ENCODE measurements at places on chromosomes 16 and 17.

- DNase-seq: no peak
- no peaks in the 10 kb centered on the region for H3K36me3 ChIP-seq
- H3K4me3 ChIP-seq: no peak overlapping the region
- H3K4me1 ChIP-seq: no peaks in the 10 kb centered on the region
- no peak overlapping the region for H3K27ac ChIP-seq
These were observed 6.4 kb downstream of the SHISA9 start for GRCh38 chr16:12907670-12908233.

DNA sequence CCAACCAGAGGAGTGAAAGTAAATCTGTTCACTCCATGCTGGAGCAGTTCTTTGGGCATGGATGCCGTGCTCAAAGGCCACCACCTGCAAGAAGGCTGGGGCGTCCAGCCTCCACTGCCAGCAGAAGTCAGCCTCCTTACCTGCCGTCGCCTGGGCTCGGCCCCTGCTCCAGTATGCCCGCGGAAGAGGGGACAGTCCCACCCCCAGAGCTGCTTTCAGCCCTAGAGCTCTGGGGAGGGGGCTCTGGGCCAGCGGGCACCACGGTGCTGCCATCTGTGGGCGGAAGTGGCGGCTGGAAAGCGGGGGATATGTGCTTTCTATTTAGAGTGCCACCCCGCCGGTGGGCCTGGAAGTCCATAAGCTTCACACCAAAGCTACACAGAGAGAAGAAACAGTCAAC, 75.9 kb downstream of the ARHGAP17 start:
- no peak overlapping the region for H3K27ac ChIP-seq
- no peaks in the 10 kb centered on the region for H3K4me1 ChIP-seq
- no peak for DNase-seq
- H3K36me3 ChIP-seq: peaks cover 70% of the 10 kb centered on the region

DNA sequence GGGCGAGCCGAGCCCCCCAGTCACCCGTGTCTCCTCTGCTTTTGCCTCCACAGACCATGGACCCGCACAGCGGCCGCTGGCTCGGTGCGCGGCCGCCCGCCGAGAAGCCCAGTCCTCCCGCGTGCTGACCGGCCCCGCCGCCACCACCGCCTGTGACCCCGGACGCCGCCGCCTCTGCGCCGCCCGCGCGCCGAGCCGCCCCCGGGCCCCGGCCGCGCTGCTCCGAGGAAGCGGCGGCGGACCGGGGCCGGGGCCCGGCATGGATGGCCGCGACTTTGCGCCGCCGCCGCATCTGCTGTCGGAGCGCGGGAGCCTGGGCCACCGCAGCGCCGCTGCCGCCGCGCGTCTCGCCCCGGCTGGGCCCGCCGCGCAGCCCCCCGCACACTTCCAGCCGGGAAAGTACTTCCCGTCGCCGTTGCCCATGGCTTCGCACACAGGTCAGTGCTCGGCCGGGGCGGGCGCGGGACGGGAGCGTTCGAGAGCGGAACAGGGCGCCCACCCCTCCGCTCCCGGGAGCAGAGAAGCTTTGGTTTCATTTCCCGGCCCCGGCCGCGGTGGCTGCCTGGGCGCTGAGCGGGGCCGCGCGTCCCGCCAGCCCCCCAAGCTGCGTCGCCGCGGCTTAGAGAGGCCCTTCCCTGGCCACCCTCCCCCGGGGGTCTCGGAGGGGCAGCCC, 4.4 kb downstream of the BAHCC1 start:
- no peak for DNase-seq
- H3K4me1 ChIP-seq: peaks cover 17% of the 10 kb centered on the region
- H3K27me3 ChIP-seq: peaks cover 85% of the 10 kb centered on the region
- peak overlapping the region; percentile 55 for H3K4me3 ChIP-seq

- H3K27ac ChIP-seq: no peak overlapping the region
- H3K4me1 ChIP-seq: no peaks in the 10 kb centered on the region
These were observed 76.5 kb downstream of the NETO2 start for GRCh38 chr16:47067203-47067602.

DNA sequence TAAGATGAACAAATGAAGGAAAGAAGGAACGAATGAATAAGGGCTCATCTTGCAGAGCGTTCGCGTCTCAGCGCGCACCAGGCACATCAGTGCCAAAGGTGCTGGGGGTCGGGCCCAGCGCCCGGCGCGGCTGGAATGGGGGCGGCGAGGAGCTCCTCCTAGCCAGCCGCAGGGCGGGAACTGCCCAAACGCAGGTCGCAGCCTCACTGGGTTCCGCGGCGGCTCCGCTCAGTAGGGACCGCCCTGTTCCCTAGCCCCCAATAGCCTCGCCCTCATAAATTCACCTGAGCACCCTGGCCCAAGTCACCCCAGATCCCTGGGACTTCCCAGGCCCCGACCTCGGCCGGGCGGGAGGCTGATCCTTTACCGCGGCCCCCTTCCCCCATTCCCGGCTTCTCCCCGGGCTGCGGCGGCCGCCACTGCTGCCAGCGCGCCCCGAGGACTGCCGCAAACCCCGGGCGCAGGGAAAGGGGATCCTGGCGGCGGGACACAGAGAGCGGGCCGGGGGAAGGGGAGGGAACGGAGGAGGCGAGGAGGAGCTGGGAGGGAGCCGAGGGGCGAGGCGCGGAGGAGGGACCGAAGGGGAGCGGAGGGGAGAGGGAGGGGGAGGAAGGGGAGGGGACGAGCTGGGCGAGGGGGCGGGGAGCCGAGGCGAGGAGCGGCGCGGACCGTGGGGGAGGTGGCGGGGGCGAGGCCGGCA, 377 bp upstream of the CRHR1 start:
- no peaks in the 10 kb centered on the region for H3K4me1 ChIP-seq
- no peak for DNase-seq
- H3K4me3 ChIP-seq: peak overlapping the region; percentile 12
- peaks cover 71% of the 10 kb centered on the region for H3K27me3 ChIP-seq
- no peak overlapping the region for H3K27ac ChIP-seq
- H3K36me3 ChIP-seq: no peaks in the 10 kb centered on the region

GRCh38 chr17:51118330-51119195, 2.1 kb downstream of the SPAG9 start:
- peaks cover 17% of the 10 kb centered on the region for H3K4me1 ChIP-seq
- DNase-seq: peak; percentile 30
- H3K4me3 ChIP-seq: no peak overlapping the region
- H3K27ac ChIP-seq: peak overlapping the region; percentile 90
- H3K36me3 ChIP-seq: no peaks in the 10 kb centered on the region

DNA sequence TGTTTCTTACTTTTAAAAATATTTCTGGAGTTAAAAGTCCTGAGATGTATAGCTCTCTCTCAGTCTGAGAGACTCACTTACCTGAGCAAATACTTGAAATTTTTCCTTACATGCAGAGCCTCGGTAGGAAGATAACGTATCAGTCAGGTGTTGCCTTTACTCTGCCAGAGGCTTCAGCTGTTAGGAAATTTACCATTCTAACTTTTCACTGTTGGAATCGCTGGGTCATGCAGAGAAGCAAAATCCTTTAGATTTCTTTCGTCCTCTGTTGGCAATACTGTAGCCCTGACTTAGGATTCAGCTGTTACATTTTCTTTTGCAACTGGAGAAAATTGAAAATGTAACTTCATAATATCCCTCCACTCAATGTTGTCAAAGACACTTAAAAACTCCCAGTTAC, 20.0 kb upstream of the KCNJ16 start:
- H3K27me3 ChIP-seq: no peaks in the 10 kb centered on the region
- H3K4me1 ChIP-seq: no peaks in the 10 kb centered on the region
- H3K36me3 ChIP-seq: no peaks in the 10 kb centered on the region

DNA sequence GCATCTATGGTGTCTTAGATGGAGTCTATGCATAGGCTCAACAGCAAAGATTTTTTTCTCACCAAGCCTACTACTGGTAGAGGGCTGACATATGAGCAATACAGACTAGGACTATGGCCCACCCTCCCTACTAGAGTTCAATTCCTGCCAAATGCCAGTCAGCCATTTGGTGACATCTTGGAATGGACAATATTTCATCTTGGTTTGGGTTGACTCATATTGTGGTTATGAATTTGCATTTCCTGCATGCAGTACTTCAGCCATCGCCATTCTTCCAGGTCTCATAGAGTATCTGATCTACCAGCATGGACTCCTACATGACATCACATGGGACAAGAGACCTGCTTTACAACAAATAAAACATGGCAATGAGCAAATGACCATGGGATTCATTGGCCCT, 778.1 kb upstream of the SOX9 start:
- no peaks in the 10 kb centered on the region for H3K27me3 ChIP-seq
- H3K4me3 ChIP-seq: no peak overlapping the region
- DNase-seq: no peak
- no peaks in the 10 kb centered on the region for H3K36me3 ChIP-seq

- H3K4me3 ChIP-seq: no peak overlapping the region
- H3K4me1 ChIP-seq: no peaks in the 10 kb centered on the region
- no peaks in the 10 kb centered on the region for H3K27me3 ChIP-seq
- DNase-seq: no peak
These were observed 14.8 kb downstream of the TRAF4 start for GRCh38 chr17:28758411-28759121.

- no peaks in the 10 kb centered on the region for H3K36me3 ChIP-seq
- H3K4me3 ChIP-seq: no peak overlapping the region
- no peak overlapping the region for H3K27ac ChIP-seq
- DNase-seq: no peak
- H3K27me3 ChIP-seq: no peaks in the 10 kb centered on the region
These were observed 148.2 kb upstream of the GOT2 start for GRCh38 chr16:58882292-58882691.

- no peaks in the 10 kb centered on the region for H3K36me3 ChIP-seq
- H3K27me3 ChIP-seq: no peaks in the 10 kb centered on the region
- no peak overlapping the region for H3K27ac ChIP-seq
- no peak for DNase-seq
- H3K4me3 ChIP-seq: no peak overlapping the region
These were observed 29.9 kb upstream of the OR1G1 start for GRCh38 chr17:3157218-3157617.

- H3K4me3 ChIP-seq: no peak overlapping the region
- H3K36me3 ChIP-seq: peaks cover 96% of the 10 kb centered on the region
- DNase-seq: no peak
- H3K27ac ChIP-seq: no peak overlapping the region
- no peaks in the 10 kb centered on the region for H3K27me3 ChIP-seq
These were observed 17.7 kb upstream of the ITGB4 start for GRCh38 chr17:75703591-75703990.

DNA sequence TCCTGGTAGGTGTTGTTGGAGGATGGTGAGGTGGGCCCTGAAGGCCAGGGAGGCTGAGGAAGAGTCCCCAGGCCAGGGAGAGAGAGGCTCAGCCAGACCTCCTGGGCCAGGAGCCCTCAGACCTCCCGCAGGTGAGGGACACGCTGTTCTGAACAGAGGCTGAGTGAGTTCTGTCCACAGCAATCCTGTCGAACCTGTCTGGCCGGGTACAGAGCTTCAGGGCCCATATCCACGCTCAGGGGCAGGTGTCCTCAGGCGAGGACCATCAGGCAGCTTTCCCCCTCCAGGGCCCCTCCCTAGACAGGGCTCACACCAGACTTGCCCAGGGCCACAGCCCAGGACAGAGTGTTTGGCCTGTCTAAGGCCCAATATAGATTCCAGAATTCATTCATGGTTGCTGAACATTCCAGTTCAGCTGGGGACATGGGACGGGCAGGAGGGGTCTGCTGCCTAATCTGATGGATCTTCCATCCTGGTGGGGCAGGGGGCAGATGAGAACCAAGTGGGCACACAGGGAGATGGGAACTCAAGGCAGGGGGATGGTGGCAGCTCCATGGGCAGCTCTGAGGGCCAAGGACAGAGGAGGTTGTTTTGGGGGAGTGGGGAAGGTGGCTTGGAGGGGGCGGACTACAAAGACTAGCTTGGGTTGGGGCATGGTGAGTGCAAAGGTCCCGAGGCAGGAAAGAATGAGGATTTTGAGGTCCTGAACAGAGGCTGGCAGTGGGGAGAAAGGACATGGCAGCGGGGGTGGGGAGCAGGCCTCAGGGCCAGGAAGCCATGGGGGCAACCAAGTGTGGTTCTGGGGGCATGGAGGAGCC, 23.4 kb upstream of the MPRIP start:
- no peak for DNase-seq
- H3K36me3 ChIP-seq: no peaks in the 10 kb centered on the region
- no peak overlapping the region for H3K4me3 ChIP-seq
- H3K4me1 ChIP-seq: peaks cover 35% of the 10 kb centered on the region
- H3K27me3 ChIP-seq: no peaks in the 10 kb centered on the region
- no peak overlapping the region for H3K27ac ChIP-seq

- H3K27me3 ChIP-seq: no peaks in the 10 kb centered on the region
- no peak overlapping the region for H3K4me3 ChIP-seq
- H3K4me1 ChIP-seq: peaks cover 75% of the 10 kb centered on the region
- no peak overlapping the region for H3K27ac ChIP-seq
- DNase-seq: no peak
These were observed 52.4 kb downstream of the CYTH1 start for GRCh38 chr17:78729641-78730040.

GRCh38 chr16:3859889-3860288, 20.6 kb downstream of the CREBBP start:
- no peak for DNase-seq
- no peak overlapping the region for H3K27ac ChIP-seq
- H3K27me3 ChIP-seq: no peaks in the 10 kb centered on the region
- H3K36me3 ChIP-seq: peaks cover 4% of the 10 kb centered on the region
- no peak overlapping the region for H3K4me3 ChIP-seq
- peaks cover 2% of the 10 kb centered on the region for H3K4me1 ChIP-seq

- no peak overlapping the region for H3K27ac ChIP-seq
- DNase-seq: no peak
- no peak overlapping the region for H3K4me3 ChIP-seq
These were observed 7.1 kb downstream of the MCRIP1 start for GRCh38 chr17:81825841-81826466.

DNA sequence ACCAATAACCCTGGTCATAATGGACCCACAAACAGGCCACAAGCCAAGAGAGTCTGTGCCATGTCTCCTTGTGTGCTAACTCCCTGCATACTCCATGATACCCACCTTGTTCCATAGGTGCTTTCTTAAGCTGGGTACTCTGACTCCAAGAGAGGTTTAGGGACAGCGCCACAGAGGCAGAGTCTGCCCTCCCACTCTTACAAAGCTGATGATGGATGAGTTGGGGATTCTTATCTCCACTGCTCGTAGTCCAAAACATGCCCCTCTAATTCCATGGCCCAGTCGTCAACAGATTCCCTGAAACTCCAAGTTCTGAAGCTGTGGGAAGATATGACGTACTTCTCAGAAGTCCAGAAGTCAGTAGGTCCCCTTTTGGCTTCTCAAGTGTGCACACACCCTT, 184.4 kb upstream of the CCL2 start:
- H3K4me1 ChIP-seq: no peaks in the 10 kb centered on the region
- H3K27ac ChIP-seq: no peak overlapping the region
- DNase-seq: no peak
- no peak overlapping the region for H3K4me3 ChIP-seq

- no peak overlapping the region for H3K27ac ChIP-seq
- H3K4me3 ChIP-seq: no peak overlapping the region
- H3K36me3 ChIP-seq: no peaks in the 10 kb centered on the region
- DNase-seq: no peak
- peaks cover 12% of the 10 kb centered on the region for H3K4me1 ChIP-seq
These were observed 16.3 kb downstream of the CTRB1 start for GRCh38 chr16:75234856-75235696.
